Kasumi-1 (cell line): ENCODE measurements at places on chromosomes 2 and 18.

DNA sequence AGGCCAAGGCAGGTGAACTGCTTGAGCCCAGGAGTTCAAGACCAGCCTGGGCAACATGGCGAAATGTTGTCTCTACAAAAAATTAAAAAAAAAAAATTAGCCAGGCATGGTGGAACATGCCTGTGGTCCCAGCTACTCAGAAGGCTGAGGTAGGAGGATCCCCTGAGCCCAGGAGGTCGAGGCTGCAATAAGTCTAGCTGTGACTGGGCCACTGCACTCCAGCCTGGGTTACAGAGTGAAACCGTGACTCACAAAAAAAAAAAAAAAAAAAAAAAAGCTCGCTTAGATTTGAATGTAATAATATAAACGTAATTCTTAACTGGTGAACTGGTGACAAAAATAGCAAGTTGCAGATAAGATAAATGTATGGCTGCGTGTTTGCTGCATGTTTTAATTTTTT lies 56.5 kb downstream of the TFCP2L1 start:
- no peak for DNase-seq

DNA sequence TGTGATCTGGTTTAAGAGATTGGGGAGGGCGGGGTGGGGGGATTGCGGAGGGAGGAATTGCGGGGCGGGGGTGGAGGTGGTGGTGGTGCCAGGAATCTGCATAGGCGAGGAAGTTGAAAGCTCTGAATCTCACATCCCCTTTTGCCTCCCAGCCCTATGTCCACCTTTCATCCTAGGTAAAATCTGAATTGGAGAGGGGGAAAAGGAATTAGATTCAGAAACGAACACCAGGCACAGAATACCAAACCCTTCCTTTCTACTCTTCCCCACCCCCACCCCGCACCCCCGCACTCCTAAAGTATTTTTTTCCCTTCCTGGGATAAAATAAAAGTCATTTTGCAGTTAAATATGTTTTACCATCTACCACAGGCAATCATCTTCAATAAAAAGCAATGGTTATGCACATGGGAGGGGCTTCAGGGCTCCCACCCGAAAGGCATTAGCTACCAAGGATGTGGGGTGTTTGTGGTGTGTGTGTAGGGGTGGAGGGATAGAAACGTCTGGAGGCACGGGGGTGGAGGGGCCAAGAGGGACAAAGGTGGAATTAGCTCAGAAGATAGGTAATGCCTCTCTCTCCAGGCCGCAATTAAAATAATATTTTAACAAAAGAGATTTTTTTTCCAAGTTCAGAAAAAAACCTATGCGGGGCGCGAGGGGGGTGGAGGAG lies 1.8 kb downstream of the IGFBP5 start:
- DNase-seq, result peak; percentile 0

GRCh38 chr2:147247749-147248148 lies 597.1 kb upstream of the ACVR2A start:
- no peak for DNase-seq

- no peak for DNase-seq
Observed at GRCh38 chr2:203732092-203732952, 25.9 kb downstream of the CD28 start.

- no peak for DNase-seq
Observed at GRCh38 chr2:39981883-39982311, 202.8 kb upstream of the THUMPD2 start.

DNA sequence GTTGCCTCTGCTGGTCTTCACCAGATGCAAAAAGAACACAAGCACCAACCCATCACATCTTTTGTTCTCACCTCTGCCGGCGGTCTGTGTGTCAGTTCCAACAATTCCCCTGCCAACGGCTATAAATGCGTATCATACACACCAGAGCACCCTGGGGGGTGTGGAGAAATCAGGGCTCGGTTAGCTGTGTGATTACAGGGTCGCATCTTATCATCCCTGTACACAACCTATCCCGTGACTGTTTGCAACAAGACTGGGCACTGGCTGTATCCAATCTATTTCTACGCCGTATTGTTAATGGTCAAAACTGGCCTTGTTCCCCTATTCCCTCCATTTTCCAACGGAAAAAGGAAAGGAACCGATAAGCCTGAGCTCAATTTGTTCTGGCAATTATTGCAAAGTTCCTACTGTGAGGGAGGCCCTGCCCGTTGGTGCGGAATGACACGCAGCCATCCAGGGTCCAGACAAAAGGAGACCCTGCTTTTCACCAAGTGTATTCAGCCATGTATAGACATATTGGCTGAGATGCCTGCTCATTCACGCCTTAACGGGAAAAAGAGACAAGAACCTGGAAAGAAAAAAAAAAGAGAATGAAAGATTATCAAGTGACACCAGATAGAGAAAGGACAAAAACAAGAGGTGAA lies 136.9 kb downstream of the CDH20 start:
- DNase-seq, result no peak

DNA sequence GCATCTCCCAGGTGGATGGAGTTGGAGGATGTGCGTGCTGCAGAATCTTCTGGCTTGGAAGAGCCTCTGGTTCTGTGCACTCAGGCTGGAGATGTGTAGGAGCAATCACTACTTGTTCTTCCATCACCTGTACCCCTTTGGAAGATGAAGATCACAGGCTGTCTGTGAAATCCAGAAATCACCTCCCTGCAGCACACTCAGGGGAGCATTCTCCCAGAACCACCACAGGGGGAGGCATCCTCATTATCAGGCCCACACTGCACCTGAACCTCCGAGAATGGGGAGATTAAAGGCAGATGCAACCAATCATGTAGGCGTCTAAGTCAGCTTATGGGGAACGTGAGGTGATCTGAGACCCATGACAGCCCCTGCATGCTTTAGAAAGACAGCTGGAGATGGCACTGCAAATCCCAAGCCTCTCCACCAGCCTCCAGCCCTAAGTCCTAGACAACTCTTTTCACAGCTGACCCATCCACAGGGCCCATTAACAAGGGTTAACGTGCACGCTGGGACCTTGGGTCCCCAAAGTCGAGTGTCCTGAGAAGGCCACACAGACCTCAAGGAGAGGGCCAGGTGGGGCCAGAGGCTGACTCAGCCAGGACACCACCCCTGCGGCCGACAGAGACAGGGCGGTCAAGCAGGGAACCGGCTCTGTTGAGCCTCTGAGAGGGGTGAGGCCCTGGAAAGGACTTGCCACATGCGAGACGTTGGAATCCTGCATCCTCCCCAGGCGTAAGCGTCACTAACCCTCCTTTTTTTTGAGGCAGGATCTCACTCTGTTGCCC lies 314.9 kb downstream of the EIPR1 start:
- no peak for DNase-seq

DNA sequence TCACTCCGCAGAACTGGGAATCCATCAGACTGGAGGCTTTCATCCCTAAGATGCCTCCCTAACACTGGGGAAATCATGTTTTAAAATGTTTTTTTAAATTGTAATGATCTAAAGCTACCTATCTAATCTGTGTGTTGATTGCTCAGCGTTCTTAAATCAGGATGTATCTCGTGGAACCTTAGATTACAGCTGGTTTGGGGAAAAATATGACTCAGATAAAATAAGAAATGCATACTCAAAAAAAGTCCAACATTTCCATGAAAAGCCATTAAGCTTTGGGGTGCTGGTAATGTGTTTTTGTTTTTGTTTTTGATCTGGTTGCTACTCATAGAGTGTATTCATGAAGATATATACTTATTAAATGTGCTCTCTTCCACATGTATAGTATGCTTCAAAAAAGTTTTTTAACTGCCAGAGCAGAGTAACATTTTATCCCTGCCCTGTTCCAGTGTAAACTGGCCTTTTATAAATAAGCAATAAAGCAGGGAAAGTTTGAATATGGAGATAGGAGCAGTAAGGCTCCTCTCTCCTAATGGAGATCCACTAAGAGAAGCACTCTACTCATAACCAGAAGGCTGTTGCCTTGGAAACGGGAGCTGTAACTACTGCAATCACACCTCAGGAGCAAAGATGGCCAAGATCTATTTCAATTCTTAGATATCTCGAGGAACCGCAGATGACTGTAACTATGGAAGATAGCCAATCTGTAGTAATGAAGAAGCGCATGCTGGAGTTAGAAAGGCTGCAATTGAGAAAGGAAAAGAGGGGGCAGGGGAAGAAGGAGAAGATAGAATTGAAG lies 41.6 kb downstream of the ANKRD44 start:
- DNase-seq, result no peak

DNA sequence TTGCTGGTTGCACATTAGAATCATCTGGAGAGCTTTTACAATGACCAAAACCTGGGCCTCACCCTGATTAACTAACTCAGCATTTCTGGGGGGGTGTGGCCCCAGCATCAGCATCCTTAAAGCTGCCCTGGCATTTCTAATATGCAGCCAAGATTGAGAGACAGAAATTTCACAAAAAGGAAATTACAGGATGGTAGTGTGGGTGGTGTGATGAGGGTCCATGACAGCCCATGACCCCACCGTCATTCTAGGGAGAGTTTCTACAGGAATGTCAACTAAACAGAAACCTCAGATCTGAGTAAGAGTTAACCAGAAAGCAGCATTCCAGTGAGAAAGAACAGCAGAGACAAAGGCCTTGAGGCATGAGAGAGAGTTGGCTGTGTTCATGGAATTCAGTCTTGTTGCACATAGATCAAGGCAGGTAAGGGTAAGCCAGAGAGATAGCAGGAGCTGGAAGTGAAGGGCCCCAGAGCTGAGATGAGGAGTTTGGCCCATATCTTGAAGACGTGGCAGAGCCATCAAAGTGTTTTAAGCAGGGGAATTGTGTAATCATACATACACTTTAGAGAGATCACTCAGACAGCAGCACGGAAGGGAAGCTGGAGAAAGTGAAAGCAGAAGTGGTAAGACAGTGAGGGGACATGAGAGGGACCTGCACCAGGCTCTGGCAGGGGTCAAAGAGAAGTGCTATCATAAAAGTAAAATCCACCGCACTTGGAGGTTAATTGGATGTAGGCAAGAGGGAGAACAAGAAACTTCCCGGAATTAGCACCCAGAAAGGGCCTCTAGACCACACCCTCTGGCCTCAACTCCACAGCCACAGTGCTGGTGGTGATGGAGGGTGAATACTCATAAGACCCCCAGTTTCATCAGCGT lies 7.8 kb upstream of the TRABD2A start:
- DNase-seq, result peak; percentile 96

- DNase-seq, result peak; percentile 5
Observed at GRCh38 chr2:239882331-239882732, 142.8 kb downstream of the NDUFA10 start.

DNA sequence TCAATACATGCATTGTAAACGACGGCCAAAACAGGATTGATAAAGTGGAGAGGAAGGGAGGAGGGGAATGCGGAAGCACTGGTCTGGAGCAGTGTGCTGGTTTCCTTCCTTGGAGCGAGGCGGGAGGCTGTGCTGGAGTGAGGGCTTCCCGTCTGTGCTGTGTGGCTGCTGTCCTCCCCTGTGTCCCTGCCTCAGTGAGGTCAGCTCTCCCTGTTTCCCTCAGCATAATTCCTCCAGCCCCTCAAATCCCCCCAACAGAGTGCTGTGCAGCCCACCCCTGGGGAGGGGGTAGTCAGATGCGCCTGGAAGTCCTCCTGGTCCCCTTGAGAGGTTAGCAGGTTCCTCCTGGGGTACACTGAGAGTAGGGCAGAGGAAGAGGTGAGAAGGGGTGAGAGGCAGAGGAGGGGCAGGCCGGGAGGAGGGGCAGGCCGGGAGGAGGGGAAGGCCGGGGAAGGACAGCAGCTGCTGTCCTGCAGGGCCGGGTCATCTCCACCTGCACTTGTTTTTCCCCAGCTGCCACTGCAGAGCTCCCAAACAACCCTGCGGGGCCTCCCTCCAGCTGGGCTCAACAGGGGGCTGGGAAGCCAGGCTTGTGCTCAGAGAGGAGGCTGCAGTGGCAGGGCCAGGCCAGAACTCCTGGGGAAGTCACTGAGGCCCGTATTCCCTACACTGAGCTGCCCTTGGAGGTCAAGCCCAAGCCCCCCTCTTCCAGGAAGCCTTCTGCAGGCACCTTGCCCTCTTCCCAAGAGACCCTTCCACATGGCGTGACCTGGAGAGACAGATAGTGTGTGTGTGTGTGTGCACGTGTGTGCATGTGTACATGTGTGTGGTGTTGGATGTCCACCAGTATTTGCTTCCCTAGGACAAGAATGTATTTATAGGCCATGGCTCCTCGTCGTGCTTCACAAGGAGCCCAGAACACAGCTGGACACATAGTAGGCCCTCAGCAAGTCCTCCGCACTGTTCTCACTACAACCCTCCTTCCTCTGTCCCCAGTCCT lies 13.2 kb upstream of the ATP6V1B1 start:
- no peak for DNase-seq

- DNase-seq, result no peak
Observed at GRCh38 chr2:36485521-36485920, 112.4 kb downstream of the FEZ2 start.

GRCh38 chr18:74273394-74273793 lies 18.4 kb downstream of the CYB5A start:
- no peak for DNase-seq

- DNase-seq, result no peak
Observed at GRCh38 chr18:28007841-28008240, 169.1 kb downstream of the CDH2 start.

DNA sequence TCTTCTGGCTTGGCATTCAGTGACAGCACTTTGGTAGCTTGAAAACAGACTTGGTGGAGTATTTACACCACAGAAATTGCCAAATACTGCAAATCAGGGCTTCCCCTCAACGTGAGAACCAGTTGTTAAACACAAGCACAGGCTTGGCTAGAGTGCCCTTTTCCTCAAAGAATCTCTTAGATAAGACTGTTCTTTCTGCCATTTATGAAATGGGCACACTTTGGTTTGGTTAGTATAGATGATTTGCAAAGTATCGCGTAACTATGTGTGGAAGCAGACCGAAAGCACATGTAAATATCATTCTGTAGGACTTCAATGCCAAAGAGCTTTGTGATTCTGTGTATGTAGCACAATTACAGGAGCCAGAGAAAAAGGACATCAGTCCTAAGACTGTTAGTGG lies 308.2 kb downstream of the DCC start:
- DNase-seq, result no peak

- DNase-seq, result peak; percentile 96
Observed at GRCh38 chr2:9423100-9423921, at the start of the genes CPSF3 and ITGB1BP1. Gene CPSF3, plus strand, starts transcription at chr2:9423654. Its CDS starts 120 bp downstream, at chr2:9423774. Gene ITGB1BP1, minus strand, starts transcription at chr2:9423528. Its CDS starts 4,831 bp downstream, at chr2:9418697.
